ENCODE measurements at places on chromosomes 4 and X.

GRCh38 chrX:14506866-14507265, 22.5 kb upstream of the GLRA2 start:
- DNase-seq, result no peak

DNA sequence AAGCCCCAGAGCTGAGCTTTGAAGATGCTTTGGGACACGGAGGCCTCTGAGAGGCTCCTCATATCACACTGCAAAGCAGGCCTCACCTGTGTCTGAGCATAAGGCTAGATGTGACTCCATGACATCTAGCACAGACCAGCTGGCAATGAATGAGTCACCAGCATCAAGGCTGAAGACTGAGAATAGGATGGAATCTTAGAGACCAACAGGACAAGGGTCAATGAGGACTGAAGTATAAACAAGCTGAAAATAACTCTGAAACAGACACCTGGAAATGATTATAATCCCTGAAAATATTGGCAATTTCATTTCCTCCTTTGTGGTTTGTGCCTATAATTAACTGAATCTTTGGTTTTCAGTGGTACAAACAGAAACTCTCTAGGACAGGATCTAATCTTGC, 87.1 kb upstream of the PRPS1 start:
- DNase-seq, result no peak

- no peak for DNase-seq
Measured at GRCh38 chrX:18297251-18297650, 57.2 kb downstream of the SCML2 start.

- no peak for DNase-seq
Measured at GRCh38 chr4:21002286-21002685, 302.0 kb downstream of the PACRGL start.

GRCh38 chr4:155966731-155967395, 13.2 kb upstream of the CTSO start:
- no peak for DNase-seq

GRCh38 chr4:183807420-183808096, 97.5 kb upstream of the STOX2 start:
- no peak for DNase-seq

DNA sequence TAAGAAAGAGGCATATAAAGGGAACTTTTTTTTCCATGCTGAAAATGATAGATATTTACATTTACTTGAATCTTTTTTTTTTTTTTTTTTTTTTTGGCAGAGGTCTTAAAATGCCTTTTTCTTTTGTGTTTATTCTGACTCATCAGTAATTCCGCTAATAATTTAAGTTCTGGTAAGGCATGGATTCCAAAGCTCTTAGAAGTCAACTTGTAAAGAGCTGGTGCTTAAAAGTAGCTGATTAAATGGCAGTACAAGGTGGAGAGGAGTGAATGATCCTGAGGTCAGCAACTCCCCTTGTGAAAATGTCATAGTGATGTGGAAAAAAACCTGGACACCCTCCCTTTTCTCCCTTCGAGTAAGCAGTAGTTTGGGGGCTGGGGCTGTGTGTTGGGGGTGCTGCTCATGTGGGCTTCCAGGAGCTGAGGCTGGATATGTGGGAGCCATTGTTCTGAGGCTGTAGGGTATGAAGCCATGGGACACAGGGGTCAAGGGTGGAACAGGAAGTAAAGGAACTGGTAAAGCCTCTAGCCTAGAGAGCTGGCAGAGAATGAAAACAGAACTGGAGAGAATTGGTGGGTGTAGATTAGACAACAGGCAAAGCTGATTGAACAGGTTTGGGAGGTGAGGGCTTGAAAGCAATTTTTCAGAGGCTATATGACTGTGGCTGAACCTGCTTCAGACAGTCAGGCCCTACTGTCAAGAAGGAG, 41.0 kb upstream of the PITX2 start:
- DNase-seq, result no peak

DNA sequence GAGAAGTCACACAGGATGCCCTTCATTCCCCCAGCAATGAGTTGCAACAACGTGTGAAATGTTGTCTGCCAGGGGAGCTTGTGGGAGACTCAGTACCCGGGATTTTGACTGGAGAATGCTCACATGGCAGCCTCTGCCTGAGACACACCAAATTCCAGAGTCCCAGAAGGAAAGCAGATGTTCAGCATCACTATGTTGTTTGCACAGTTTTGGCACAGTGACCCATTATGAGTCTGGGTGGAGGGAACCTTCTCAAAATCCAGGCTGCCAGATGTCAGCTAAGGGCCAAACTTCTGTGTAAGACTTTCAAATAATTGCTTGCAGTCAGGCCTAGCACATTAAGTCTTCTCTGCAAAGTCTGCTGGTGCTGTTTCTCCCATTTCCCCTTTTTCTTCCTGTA, 1029.7 kb upstream of the TENM3 start:
- DNase-seq, result no peak

GRCh38 chr4:106530821-106531220, 162.2 kb upstream of the GIMD1 start:
- no peak for DNase-seq

DNA sequence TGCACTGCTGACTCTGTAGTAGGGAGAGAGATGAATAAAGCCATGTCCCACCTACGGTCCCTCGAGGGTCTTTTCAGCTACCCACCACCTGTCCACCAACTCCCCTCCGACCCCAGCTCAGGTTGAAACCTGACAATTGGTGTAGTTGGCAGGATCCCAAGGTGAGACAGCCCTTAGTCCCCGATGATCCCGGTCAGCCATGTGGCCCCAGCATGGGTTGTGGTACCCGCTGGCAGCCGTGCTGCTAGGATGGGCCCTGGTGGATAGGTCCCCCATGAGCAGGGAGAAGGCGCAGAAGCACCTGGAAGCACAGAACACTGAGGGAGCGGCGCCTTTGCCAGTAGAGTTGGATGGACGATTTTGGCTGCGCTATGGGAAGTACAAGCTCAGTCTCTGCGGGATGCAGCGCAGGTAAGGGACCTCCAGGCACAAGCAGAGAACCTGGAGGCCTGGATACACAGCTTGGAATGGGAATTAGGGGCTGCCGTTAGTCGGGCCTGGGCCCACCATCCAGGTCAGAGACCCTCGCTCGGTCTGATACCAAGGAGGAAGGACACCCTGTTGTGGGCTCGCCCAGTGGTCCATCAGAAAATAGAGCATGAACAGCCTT, 694.6 kb upstream of the AGA start:
- DNase-seq, result no peak

- DNase-seq, result no peak
Measured at GRCh38 chrX:115183980-115184379, 5.2 kb upstream of the RBMXL3 start.
